NCI-H1694 (cell line): ENCODE measurements at places on chromosomes 13 and 19.

DNA sequence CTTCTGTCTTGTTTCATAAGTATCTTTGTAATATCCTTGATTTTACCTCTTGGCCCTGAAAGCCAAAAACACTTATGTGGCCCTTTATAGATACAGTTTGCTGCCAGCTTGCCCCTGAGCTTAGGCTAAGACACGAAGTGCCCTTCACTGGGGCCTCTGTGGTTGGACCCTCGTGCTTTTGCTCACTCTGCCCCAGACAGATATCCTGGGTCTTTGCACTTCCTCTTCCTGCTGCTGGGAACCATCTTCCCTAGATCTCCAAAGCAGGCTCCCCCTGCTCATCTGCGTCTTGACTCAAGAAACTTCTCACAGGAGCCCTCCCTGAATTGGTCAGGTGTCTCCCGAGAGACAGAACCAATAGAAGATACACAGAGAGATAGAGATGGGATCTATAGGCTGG, 2.0 kb upstream of the TNFSF14 start:
- no peak for DNase-seq

GRCh38 chr19:45508861-45509691, 1.8 kb downstream of the VASP start:
- no peak for DNase-seq

- DNase-seq: no peak
Observed at GRCh38 chr19:46226438-46226973, 3.0 kb upstream of the IGFL1 start.

- peak; percentile 56 for DNase-seq
Observed at GRCh38 chr19:12611361-12611699, 610 bp downstream of the ZNF791 start.

DNA sequence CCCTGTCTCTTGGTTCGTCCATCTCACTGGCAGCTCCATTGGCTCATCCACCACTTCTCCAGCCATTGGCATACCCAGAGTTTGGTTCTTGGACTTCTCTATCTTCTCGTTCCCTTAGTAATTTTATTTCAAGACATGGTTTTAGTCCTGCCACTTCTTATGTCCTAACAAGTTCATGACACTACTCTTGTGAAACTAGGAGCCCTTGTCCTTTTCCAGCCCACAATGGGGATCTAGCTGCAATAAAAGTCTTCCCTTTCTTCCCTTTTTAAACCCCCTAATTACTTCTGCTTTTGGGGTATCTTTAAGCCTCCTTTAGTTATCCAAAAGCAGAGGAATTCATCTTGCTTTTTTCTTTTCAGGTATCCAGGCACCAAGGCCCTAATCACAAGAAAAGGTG, 2.9 kb upstream of the RCBTB2 start:
- DNase-seq: no peak

DNA sequence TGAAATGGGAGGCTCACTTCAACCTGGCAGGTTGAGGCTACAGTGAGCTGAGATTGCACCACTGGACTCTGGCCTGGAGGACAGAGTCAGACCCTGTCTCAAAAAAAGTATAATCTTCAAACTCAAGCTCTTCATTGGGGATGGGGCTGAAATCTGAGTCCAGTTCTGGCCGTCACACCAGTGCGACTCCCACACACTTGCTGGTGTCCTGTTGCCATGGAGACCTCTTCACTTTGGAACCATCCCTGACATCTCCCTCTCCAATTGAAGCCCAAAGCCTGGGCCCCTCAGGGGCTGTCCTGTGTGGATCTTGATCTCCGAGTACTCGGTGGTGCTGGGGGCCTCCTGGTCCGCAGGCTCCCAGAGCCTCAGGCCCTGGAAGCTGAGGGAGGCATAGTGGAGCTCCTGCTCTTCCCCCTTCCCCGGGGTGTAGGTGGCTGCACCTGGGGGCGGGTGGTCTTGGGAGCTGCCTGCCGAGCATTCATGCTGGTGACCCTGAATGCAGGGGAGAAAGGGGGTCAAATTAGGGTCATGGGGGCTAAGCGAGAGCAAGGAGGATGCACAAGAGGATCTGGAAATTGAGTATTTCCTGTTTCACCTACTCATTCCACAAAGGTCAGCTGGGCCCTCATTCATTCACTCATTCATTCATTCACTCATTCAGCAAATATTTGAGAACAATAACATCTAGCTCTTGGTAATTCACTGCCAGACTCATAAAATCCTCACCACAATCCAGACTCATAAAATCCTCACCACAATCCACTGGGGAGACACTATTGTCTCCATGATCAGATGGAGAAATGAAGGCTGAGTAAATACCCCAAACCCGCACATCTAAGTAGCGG, 11.0 kb downstream of the SIGLEC11 start:
- DNase-seq: no peak
